Stimulated activated CD8-positive, alpha-beta memory T cell treated with anti-CD3 and anti-CD28 coated beads, Interleukin-15, amount 100 ng/mL, for 48 hours (primary cell): ENCODE measurements at places on chromosomes 6 and 20.

DNA sequence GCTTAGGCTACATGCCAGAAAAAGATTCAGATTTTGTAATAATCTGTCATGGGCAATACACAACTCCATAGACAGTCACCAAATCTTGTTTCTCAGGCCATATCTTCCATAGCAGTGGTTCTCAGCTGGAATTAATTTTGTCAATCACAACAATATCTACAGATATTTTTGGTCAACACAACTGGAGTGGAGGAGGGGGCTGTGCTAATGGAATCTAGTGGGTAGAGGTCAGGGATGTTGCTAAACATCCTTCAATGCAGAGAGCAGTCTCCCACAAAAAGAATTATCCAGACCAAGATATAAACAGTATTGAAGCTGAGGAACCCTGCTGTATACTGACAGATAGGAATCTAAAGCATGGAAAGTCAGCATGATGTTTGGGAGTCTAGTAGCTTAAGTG is 174.6 kb downstream of the UBE3D start:
- no peak for DNase-seq

DNA sequence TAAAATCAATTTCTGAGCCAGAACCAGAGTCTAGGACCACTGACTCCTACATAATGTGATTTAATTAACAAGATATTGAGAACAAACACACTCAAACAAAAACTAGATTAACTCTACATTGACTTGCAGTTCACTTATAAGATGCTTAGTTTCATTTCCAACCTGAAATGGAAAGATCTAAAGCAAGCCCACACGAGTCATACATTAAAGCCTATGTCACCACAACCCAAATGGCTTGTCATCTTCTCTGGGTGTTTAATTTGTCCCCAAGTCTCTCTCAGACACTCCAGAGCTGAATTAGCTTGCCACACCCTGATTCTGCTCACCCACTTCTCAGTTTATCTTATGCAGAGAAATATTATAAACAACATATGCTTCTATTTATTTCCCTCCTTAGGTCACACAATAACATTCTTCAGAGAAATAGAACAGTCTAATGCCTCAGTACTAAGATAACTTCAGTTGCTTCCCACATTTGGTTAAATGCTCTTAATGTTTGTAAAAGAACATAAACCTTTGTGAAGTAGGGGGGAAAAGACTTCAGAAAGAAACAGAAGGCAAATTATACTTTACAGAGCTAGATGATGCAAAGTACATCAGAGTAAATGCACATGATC is 8.8 kb upstream of the FBXO30 start:
- DNase-seq = no peak

DNA sequence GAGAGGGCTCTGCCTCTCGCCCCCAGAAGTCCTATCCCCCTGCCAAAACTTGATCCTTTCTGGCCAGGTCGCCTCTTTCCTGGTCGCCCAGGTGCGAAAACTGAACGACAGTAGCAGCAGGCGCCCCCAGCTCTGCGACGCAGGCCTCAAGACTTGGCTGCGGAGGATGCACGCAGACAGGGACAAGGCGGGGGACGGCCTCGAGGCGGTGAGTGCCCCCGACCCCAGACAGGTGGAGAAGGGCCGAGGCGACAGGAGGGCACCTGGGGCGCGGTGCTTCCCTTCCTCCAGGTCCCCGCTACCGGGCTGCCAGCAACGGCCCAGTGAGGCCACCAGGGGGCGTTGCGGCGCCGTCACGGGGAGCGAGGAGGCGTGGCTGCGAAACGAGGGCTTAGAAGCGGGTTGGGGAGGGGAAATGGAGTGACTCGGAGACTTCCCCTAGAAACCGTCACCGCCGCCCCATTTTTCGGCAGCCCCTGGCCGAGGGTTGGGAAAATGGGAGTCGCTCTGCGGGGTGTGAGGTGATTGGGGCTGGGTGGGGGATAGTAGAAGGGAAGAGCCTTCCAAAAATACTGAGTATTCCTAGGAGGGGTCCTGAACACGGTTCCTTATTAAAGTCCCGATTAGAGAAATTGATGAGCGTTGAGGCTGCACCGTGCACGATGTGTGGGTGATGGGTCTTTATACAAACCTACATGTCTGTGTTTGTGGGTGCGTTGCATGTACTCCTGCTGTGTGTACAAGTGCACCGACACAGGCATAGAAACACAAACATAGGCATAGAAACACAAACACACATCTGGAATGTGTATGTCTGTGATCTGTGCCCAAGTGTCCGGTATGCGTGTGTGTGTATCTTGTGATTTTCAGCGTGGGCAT is 44.6 kb downstream of the ARHGAP40 start:
- peak; percentile 77 for DNase-seq

GRCh38 chr20:36886859-36887751 is 11.2 kb downstream of the TLDC2 start:
- peak; percentile 67 for DNase-seq

GRCh38 chr6:37535759-37536490 is 36.2 kb upstream of the CCDC167 start:
- no peak for DNase-seq

GRCh38 chr6:104409913-104410312 is 449.8 kb downstream of the HACE1 start:
- DNase-seq = no peak

GRCh38 chr6:127277878-127278843 is 11.5 kb downstream of the RNF146 start:
- no peak for DNase-seq

DNA sequence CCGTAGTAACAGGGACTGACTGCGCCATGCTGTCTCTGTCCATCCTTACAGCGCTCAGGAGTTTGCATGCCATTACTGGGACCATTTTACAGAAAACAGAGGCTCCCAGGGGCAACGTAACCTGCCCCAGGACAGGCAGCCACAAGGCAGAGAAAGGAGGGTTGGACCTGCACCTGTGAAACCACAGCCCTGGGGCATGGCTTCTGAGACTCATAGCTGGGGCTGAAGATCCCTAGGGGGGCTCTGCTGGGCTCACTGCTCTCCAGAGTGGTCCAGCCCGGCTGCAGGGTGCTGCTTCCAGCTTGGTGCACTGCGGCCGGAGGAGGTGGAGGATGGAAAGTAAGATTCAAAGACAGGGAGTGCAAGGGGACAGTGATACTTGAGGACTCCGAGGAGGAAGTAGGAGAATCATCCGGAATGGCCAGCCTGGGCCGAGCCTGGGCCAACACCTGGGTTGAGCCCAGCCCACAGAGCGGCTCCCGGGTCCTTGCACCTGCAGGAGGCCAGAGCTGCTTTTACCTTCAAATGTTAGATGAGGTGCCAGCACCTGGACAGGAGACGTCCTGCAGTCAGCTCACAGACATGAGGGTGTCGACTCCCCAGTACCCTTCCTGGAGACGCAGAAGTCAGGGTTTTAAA is 183.2 kb downstream of the CDH4 start:
- no peak for DNase-seq

GRCh38 chr20:36312724-36313441 is 6.7 kb downstream of the DLGAP4 start:
- no peak for DNase-seq

- no peak for DNase-seq
Observed at GRCh38 chr6:20790032-20790791, 256.0 kb downstream of the CDKAL1 start.

DNA sequence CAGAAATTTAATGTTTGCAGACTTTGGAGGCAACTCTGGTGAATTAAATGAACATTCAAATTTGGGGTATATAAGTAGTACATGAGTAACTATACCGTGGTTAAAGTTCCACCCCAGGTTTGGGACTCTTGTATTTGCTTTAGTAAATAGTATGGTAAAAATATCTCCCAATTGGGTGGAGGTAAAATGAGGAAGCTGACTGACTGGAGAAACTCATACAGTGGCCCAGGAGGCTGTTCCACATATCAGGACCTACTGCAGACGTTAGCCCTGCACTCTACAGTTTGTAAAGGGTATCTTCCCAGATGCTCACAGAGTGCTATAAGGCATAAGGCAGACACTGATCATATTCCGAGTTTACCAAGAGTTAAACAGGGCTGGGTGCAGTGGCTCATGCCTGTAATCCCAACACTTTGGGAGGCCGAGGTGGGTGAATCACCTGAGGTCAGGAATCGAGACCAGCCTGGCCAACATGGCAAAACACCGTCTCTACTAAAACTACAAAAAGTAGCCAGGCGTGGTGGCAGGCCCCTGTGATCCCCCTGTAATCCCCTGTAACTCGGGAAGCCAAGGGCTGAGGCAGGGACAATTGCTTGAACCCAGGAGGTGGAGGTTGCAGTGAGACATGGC is 53.7 kb downstream of the CPXM1 start:
- DNase-seq = no peak

GRCh38 chr6:24752917-24753492 is 21.7 kb upstream of the GMNN start:
- DNase-seq = no peak
